ENCODE measurements at places on chromosomes 5 and 9.

- DNase-seq, result no peak
Measured at GRCh38 chr9:112554516-112554915, 67.9 kb downstream of the KIAA1958 start.

DNA sequence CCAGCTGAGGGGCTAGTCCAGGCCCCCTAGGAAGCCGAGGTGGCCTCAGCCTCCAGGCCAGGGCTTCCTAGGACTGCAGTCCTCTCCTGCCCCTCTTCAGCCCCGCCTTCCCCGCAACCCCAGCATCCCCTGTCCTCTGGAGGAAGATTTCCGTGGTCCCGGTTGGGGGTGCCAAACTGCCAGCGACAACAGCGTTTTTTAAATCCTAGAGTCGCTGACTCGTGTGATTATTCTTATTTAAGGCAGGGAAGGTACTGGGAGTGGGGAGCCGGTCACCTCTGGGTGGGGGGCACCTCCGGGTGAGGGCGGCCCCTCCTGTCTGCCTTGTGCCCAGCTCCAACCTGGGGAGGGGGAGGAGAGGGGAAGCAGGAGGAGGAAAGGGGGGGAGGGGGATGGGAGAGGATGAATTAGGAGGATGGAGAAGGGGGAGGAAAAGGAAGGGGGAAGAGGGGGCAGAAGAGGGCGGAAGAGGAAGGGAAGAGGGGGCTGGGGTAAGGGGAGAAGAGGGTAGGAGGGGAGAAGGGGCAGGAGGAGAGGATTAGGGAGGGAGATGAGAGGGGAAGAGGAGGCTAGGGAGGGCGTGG is 173.1 kb upstream of the IER5L start:
- no peak for DNase-seq

DNA sequence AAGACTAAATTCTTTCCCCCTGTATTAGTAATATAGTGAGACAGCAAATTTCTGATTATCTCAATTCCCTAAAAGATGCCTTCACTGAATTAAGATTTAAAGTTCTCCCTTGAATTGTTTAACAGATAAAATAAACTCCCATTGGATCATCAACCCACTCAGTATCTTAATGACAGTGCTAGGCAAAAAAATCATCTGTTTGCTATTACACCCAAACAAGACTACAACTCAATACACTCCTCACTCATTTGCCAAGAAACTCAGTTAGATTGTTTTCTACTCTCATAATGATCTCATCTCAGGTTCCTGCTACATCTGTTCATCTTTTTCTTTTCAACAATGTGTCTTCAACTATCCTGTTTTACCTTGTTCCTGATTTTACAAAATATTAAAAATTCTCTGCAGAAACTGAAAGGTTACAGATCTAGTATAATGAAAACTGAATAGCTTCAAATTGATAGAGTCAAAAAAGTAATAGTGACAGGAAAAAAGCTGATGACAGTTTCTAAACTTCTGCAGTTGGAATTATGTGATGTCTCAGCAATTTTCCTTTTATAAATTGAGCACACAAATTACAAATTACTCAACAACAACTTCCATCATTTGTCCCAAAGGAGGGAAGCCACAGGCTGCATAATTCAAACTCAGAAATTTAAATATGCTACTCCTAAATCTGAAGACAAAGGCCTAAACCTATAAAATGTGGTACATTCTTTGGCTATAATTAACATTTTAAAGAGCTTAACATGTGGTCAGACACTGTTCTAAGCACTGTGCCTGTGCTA is 39.4 kb downstream of the HOMER1 start:
- DNase-seq, result no peak

DNA sequence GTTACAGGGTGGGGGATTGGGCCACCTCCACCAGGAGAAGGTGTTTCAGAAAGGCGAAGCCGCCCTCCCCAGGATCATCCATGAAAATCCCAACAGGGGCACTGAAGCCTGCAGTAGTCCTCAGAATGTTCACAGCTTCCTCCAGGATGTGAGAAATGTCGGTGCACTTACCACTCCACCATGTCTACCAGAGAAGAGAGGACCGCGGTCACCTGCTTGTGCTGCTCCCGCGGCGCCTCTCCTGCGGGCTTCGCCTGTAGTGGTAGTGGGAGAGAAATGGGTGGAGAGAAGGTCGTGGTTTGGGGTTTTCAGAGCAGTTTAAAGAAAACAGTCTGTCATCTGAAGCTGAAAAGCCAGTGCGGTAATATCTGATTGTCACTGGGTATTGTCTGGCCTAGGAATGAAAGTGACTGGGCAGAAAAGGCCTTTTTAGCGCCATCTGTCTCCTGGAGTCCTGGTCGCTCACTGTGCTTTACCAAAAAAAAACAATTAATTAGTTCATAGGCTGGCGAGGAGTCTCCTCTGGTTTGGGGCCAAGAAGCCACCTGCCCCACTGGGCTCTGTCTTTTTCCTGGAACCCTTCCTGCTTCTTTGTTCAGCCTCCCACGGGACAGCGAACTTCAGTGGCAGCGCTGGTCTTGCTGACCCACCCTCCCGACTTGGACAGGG is 23.0 kb upstream of the PPP1R26 start:
- no peak for DNase-seq

- DNase-seq, result no peak
Measured at GRCh38 chr5:36073595-36074216, 7.0 kb upstream of the UGT3A2 start.
